Stimulated activated CD8-positive, alpha-beta memory T cell treated with anti-CD3 and anti-CD28 coated beads, Interleukin-15, amount 100 ng/mL, for 4 hours (primary cell): ENCODE measurements at places on chromosomes 7 and 10.

GRCh38 chr10:110226543-110226925, 19.1 kb downstream of the MXI1 start:
- DNase-seq = peak; percentile 64

DNA sequence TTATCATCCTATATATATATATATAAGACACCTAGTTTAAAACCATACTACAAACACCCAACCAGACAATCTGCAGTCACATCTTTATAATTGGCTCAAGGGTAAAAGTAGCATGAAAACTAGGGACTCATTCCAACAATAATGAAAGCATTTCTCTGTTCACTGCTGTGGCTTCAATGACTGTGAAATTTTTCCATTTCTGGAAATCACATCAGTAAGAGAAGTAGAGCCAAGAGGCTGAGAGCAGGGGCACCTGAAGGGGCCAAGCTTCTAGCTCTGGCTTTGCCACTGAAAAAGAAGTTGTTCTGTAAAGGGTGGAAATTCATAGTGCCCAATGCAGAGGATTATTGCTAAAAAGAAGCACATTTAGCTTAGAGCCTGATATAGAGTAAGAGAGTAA, 158.6 kb upstream of the GLI3 start:
- no peak for DNase-seq

GRCh38 chr10:127123626-127124025, 72.8 kb downstream of the INSYN2A start:
- no peak for DNase-seq

- DNase-seq = no peak
These were observed 228.8 kb upstream of the KIAA1217 start for GRCh38 chr10:23980094-23980493.

GRCh38 chr10:95208702-95209391, 14.8 kb downstream of the ACSM6 start:
- DNase-seq = no peak

DNA sequence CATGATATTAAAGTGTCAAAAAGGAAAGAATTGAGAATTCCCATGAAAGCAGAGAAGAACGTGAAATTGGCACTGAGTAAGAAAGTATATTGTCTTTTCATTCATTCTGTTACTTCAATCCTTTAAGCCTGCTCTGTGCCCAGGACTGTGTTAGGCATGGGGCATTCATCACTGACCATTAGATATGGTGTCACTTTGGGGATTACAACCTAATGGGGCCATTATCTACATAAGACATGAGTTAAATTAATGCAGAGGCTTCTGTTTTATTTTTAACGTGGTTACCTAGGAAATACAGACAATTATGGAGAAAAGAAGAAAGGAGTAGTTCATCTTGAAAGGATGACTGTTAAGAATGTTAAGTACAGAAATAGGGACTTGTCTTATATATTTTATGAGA, 163.5 kb upstream of the LRGUK start:
- DNase-seq = no peak

GRCh38 chr10:98748298-98748697, 301.6 kb upstream of the HPS1 start:
- no peak for DNase-seq

GRCh38 chr10:73232887-73233286, 14.2 kb downstream of the DNAJC9 start:
- DNase-seq = no peak

GRCh38 chr7:138458576-138459412, 1.3 kb upstream of the TRIM24 start:
- DNase-seq = no peak

- DNase-seq = no peak
These were observed 298.7 kb downstream of the ZEB1 start for GRCh38 chr10:31617757-31618156.

DNA sequence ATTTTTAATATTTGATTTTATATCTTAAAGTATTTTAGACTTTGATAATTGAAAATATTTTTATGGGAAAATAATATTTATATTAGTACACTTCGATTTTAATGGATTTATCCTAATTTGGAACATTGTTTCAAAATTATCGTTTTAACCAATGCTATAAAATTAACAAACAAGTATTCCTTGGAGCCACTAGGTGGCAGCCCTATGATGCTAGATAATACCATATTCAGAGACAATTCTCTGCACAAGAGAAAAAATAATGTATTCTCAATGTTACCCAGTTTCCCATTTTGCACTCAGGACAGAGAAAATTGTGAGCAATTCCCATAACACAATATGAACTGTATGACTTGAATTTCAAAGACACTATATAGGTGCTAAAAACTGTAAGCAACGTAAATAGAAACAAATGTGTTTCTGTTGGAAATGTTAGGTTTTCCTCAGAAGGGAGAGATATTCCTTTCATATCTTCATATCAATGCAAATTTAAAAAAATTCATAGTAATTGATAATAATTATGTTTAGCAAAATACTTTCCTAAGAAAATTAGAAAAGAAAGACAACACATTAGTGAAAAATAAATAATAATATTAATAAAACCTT, 237.8 kb downstream of the SEMA3E start:
- DNase-seq = no peak

- no peak for DNase-seq
These were observed 306.2 kb upstream of the AKR1E2 start for GRCh38 chr10:4519658-4520402.

DNA sequence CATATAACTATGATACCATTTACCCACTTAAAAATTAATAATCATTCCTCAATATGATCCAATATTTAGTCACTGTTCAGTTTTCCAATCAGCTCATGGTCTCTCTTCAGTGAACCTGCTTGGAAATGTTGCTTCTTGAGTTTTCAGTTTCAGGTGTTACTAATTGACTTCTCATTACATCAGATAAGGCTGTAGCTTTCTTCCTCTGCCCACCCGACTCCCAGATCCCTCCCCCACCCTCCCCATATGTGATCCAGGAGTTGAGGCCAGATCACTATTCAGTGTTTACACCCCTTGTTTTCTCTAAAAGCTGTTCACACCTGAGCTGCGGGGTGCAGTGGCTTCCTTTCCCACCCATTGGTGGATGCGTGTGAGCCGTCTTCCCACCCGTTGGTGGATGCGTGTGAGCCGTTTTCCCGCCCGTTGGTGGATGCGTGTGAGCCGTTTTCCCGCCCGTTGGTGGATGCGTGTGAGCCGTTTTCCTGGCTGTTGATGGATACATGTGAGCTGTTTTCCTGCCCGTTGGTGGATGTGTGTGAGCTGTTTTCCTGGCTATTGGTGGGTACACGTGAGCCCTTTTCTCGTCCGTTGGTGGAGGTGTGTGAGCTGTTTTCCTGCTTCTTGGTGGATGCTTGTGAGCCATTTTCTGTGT, 3.2 kb upstream of the MTG1 start:
- DNase-seq = no peak

DNA sequence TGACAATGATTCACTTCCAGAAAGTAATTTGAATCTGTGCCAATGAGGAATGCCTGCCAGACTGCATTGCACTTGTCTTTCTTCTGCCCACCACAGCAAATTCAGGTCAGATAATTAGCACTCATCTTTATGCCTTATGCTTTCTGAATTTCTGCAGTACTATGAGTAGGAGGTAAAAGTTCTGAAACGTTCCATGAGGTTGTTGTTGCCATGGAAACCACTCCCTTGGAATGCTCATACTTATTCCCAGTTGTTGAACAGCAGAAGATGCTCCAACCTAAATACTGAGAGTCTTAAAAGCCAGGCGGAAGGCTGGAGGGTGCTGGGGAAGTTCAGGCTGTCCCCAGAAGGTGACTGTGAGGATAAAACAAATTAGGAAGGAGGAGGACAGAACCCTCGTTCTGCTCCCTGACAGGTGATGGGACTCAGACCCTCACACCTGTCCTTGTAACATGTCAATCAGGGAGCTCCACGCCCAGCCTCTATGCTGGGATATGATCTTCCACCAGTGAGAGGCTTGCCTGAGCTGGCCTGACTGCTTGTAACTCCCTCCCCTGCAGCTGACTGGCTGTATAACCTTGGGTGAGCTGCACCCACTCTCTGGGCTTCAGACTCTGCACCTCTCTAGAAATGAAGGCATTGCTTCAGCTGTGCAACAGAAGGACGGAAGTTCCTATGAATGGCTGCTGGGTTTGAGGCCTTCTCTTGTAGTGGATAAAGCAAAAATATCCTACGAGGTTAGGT, 554.3 kb upstream of the MGMT start:
- DNase-seq = no peak

- no peak for DNase-seq
These were observed 5.7 kb downstream of the STK17A start for GRCh38 chr7:43588477-43589132.

GRCh38 chr7:31029251-31030042, 22.7 kb upstream of the ADCYAP1R1 start:
- DNase-seq = no peak

DNA sequence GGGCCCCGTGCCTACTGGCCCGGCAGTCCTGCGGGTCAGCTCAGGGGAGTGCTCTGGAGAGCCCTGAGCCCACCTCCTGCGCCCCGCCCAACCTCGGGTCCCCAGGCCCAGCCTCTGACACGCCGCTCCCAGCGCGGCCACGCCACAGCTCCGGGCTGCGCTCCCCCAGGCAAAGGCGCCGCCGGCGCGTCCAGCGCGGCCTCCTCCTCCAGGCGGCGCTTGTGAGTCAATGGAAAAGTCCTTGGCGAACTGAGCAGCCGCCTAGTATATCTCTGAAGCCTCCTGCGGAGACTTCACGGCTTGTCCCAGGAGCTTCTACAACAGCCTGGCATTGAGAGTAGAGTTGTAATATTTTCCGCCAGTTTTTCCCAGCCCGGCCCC, 29.5 kb upstream of the BMS1 start:
- peak; percentile 38 for DNase-seq

- DNase-seq = no peak
These were observed 15.8 kb downstream of the TSPAN12 start for GRCh38 chr7:120842121-120842621.

- DNase-seq = no peak
These were observed 94.6 kb upstream of the MACROH2A2 start for GRCh38 chr10:69957886-69958555.

DNA sequence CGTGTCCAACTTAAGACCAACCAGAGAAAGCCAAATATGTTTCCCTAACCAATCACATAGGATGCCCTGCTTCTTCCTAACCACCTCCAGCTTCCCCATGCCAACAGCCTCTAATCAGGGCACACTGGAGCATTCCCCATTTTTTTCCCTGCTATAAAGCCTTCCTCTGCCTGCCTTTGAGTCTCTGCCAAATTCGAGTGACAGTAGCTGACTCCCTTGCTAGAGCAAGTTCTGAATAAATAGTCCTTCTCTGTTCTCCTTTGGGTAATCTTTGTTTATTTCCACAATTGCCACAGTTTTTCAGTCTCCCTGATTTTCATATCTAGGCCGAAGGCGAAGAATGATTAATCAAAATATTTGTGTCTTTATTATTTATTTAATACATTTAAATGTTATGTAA, 96.7 kb downstream of the ANLN start:
- DNase-seq = no peak

DNA sequence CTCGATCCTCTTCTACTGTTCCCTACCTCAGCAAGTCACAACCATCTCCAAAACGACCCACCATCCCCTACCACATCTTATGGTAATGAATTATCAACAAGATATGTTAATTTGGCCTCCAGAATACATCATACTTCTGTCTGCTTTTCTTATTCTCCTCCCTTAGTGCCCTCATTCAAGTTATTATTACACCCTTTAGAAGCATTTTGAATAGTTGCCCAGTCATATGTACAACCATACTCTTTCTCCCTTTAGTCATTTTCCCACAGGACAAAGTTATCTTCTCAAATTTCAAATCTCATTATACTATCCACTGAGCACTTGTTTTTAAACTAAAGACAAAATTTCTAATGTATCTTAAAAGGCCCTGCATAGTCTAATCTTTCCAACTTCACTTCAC, 71.0 kb downstream of the GNAT3 start:
- DNase-seq = no peak

DNA sequence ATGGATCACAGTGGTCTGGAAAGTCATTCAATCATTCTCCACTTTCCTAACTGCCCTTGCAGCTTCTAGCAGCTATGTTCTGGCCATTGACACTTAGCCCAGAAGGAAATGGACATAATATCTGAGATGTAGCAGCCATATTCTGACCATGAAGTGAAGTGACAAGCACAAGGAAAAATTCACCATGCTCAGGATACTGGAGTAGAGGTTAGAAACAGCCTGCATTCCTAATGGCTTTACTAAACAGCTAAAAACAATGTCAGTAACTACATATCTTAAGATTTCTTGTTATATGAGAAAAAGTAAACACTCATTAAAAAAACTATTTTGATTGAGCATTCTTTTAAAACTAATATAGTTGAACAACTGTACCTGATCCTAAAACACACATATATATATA, 443.8 kb downstream of the MAGI2 start:
- DNase-seq = no peak

DNA sequence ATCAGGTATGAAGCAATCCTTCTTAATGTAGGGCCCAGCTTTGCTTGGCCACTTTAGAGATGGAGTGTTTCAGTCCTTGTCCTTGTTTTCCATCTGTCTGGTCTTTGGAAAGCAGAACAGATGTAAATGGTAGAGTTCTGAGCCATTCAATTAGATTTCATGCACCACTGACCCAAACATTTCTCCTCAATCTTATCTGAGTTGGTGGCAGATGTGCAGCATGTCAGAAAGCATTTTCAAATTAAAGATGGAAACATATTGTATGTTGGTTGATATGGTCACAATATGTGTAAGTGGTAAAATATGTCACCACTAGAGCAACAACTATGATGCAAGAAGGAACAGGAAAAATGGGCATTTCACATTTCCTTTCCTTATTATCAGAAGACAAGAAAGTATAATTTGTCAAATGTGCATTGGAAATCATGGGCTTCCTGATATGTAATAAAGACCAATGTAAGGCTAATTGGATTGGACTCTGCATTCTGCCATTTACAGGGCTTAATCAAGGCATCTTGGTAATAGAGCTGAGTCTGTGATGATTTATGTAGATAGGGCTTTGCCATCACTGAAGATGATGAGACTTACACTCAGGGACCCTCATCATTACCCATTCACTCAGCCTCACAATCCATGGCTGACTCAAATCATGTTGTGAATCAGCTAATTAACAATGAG, 750.7 kb downstream of the NRG3 start:
- DNase-seq = no peak

DNA sequence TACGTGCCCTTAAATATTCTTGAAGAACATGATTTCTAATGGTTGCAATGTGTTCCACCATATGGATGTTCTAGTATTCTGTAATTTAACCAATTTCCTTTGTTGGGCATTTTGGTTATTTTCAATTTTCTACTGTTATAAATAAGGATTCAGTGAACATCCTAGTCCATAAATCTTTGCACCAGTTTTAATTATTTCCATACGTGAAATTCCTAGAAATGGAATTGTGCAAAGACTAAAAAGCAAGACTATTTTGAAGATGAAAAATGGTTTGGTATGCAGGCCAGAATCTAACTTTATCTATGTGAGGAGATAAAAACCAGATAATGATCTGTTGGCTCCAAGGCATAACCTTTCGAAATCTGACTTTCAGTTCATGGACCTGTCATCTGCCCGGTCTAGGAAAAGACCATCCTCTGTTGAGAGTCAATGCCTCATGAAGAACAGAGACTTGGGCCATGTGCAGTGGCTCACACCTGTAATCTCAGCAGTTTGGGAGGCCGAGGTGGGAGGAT, 633.2 kb upstream of the NRP1 start:
- no peak for DNase-seq

GRCh38 chr7:68676813-68677535, 921.3 kb upstream of the AUTS2 start:
- no peak for DNase-seq

- DNase-seq = peak; percentile 48
These were observed 45.3 kb upstream of the PIK3AP1 start for GRCh38 chr10:96765406-96766240.
